ENCODE measurements at places on chromosomes 1 and 21.

- DNase-seq = no peak
These were observed 53.8 kb upstream of the MROH9 start for GRCh38 chr1:170881268-170882265.

DNA sequence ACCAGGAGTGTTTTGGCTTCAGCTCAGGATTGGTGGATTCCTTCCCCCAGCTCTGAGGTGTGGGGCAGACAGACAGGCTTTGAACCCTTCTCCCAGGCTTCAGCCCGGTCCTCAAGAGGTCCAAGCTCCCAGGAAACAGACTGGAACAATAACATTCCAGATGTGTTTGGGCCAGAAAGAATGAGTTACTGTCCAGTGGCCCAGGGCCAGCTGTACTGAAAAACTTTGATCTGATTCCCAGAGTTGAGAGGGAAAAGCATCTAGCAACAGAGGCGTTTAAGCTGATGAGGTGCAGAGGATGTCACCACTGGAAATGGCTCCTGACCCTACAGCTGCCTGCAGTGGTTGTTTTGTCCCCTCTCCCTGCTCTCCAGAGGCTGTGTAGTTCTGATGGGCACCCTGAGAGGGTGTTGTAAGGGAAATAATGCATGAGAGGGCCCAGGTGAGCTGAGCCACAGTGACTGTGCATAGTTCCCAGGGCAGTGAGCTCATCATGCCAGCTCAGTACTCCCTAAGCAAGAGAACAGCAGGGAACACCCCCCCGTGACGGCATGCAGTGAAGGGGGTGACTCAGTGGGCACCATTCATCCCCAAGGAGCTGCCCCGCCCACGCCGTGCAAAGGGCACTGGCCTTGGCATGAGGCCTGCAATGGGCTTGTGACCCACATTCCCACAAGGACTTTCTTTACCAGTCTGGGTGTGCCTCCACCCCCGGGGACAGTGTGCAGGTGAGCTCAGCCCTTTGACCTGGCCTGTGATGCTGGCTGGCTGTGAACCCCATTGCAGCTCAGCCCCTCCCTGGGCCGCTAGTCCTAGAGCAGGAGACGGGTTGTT, 13.8 kb upstream of the SFN start:
- no peak for DNase-seq

GRCh38 chr1:5725855-5726585, 266.2 kb downstream of the NPHP4 start:
- no peak for DNase-seq

DNA sequence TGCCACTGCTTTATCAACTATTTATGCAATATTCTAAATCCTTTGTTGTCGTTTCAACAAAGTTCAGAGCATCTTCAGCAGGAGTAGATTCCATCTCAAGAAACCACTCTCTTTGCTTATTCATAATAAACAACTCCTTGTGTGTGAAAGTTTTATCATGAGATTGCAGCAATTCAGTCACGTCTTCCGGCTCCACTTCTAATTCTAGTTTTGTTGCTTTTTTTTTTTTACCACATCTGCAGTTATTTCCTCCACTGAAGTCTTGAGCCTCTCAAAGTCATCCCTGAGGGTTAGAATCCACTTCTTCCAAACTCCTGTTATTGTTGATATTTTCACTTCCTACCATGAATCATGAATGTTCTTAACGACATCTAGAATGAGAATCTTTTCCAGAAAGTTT, 14.8 kb upstream of the ETS2 start:
- DNase-seq = no peak

DNA sequence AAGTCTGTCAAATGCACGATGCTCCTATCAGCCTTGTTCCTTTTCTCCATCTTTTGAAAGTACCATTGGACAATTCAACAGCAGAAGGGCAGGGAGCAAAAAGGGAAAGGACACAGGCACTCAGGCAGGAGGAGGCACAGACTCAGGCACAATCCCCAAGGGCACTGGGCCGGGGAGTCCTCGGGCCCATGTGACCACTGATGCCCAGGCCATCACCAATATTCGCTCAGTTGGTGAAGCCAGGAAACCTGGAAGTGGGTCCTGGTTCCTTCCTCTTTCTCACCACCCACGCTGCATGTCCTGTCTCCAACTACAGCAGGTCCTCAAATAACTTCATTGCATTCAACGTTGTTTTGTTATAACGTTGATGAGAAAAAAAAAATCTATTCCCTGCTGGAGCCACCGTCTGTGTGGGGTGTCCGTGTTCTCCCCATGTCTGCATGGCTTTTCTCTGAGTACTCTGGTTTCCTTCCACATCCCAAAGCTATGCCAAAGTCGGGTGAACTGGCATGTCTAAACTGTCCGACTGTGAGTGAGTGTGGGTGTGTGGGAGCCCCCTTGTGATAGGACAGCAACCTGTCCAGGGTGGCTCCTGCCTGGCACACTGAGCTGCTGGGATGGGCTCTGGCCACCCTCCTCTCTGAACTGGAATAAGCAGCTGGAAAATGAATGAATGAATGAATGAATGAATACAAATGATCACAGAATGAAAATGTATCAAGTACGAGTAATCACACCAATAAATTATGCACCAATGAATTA, 12.5 kb downstream of the NID1 start:
- DNase-seq = no peak

- DNase-seq = no peak
These were observed 454.5 kb downstream of the SMYD3 start for GRCh38 chr1:246052603-246053002.

- no peak for DNase-seq
These were observed 684 bp upstream of the MCL1 start for GRCh38 chr1:150579945-150580642.

- no peak for DNase-seq
These were observed 481.0 kb downstream of the OMA1 start for GRCh38 chr1:58065520-58065919.

DNA sequence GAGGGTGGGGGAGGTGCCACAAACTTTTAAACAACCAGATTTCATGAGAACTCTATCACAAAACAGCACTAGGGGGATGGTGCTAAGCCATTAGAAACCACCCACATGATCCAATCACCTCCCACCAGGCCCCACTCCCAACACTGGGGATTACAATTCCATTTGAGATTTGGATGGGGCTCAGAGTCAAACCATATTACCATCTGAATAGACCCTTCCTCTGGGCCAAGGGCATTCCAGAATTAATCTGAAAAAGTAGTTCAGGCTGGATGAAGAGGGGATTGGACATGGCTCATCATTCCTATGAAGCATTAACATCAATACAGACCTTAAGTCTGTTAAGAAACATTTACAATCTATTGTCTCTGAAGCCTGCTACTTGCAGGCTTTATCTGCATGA, 149.9 kb upstream of the DNAH14 start:
- no peak for DNase-seq

DNA sequence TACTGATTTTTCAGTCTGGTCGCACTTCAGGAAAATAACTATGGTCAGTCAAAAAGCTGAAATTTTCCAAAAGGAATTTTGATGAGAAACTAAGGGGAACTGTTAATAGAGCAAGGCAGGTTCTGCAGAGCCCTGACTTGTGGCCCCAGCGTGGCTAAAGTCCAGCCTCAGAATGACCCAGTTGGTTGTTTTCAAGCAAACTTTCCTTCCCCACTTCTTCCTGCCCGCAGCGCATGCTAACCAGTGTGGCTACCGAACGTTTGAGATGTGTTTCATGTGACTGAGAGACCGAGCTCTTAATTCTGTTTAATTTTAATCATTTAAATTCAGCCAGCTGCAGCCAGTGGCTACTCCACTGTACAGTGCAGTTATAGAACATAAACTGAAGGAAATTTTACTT, 6.2 kb upstream of the IL10RB start:
- DNase-seq = no peak

- DNase-seq = no peak
These were observed 95.5 kb upstream of the TMPRSS2 start for GRCh38 chr21:41603476-41603875.

- DNase-seq = no peak
These were observed 76.2 kb upstream of the CXADR start for GRCh38 chr21:17436626-17437111.

DNA sequence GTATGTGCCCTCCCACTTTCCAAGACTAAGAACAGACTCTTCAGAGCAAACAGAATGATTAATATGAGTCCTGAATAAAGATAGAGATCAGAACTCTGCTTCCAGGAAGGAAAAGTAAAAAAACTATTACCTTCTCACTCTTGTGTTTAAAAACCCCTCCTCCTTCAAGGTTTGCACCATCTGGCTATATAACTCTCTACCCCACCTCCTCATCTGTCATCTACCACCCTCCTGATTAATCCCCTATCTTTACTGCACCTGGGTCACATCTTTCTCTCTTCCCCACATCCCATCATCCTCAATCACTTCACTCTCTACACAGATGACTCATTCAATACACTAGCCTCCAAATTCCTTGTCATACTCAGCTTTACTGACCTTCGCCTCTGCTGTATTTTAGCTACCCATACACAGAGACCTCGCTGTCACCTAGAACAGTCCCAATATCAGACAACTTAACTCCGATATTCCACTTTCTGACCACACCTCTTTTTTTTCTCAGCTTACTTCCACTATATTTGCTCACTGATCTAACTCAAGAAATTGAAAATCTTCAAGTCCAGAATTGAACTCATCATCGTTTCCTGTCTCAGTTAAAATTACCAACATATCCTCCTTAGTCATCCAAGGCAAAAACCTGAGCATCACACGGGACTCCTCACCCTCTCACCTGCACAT, 3.7 kb downstream of the SCMH1 start:
- no peak for DNase-seq

GRCh38 chr1:87899746-87900145, 571.1 kb downstream of the LMO4 start:
- no peak for DNase-seq

- no peak for DNase-seq
These were observed 321.0 kb upstream of the LRRC7 start for GRCh38 chr1:69246710-69247109.

DNA sequence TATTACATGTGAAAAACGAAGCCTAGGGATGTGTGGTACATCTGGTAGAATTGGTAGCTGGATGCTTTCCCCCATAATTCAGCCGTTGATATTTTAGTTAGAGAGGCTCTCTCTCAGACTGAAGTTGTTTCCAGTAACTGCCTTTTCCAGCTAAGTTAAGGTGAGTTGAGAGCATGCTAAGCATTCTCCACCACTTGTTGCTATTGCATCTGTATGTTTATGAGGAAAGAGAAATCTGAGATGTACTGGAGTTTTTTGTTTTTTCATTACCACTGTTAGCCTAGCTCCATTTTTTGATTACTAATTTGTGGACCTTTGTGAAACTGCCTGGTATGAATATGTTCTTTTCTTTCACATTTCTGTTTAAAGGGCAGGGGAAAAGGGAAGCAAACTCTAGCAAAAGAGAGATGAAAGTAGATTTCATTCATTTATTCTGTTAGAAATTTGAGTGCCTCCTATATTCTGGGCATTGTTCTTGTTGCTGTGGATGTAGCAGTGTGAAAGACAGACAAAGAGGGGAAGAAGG, 189.9 kb upstream of the CACYBP start:
- DNase-seq = no peak

DNA sequence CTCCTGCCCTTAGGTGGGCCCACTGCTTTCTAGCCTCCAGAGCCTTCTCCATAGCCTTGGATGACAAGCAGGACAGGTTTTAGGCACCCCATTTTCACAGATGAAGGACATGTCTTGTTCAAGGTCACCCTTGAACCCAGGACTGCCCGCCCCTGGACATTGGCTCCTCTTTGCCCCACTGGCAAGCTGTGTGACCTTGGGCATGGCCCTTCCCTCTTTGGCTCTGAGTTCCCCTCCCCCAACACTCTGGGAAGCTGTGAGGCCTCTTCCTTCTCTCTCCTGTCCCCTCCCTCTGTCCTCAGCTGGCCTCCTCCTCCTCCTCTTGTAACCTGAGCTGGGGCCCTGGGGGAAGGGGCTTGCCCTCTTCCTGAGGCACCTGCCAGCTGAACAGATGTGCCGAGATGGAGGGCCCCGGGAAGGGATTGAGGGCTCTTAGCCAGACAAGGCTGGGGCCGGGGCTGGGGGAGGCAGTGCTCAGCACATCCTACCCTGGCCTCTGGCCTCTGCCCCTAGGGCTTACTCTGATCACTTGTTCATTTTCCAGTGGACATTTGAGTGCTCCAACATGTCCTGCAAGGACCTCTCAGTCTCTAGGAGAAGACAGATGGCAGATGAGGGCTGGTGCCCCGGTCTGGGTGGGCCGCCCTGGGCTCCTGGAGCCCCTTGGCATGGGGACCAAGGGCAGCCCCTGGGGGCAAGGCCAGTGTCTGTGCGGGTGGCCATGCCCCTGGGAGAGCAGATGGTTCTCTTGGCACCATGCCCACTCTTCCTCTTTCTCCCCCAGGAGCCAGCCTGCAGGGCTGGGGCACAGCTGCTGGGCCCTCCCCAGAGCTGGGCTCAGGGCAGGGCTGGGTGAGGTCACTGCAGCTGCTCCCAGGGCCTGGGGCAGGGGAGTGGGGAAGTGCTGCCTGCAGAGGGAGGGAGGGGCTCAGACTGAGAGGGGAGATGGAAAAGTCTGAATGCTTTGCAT, 10.7 kb downstream of the FOXO6 start:
- DNase-seq = no peak

DNA sequence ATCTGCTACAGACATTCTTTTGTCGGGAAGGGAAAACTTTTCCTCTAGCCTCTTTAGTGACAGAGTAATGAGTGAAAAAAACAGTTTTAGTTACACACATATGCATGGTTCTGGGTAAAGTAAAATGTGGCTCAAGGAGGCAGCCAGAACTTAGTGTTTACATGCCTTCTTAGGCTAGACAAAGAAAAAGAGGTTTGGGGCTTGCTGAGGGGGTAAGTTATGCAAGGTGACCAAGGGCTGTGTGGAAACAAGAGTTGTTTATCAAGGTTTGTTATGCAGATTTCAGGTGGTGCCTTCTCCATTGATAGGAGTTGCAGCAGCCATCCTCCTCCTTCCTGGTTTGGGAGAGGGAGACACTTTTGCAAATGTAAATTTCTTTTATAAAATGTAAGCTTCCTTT, 66.5 kb upstream of the RAB3GAP2 start:
- no peak for DNase-seq

- no peak for DNase-seq
These were observed 1.7 kb downstream of the COP1 start for GRCh38 chr1:176205332-176205914.

GRCh38 chr1:53592985-53593757, 134.0 kb downstream of the DMRTB1 start:
- DNase-seq = no peak

GRCh38 chr1:156877433-156878170, 15.9 kb upstream of the PEAR1 start:
- no peak for DNase-seq
